Stimulated activated CD4-positive, alpha-beta T cell treated with anti-CD3 and anti-CD28 coated beads, Interleukin-15, amount 100 ng/mL, for 24 hours (primary cell): ENCODE measurements at places on chromosomes 4 and X.

DNA sequence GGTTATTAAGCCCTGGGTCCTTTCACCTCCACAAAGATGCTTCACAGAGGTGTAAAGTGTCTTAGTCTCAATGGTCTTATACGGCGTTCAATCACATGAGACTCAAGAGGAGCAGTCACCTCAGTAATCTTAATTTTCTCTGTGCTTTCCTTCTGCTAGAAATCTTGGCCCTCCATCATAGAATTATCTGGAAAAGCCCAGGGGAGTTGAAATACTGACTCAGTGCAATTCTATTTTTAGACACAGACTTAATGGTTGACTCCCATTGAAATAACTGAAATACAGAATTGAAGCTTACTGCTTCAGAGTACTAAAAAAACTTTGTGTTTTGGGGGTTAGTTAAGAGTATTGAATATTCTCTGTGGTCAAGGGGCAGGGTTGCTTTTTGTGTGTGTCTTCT lies 94.5 kb upstream of the IL15 start:
- DNase-seq: no peak

DNA sequence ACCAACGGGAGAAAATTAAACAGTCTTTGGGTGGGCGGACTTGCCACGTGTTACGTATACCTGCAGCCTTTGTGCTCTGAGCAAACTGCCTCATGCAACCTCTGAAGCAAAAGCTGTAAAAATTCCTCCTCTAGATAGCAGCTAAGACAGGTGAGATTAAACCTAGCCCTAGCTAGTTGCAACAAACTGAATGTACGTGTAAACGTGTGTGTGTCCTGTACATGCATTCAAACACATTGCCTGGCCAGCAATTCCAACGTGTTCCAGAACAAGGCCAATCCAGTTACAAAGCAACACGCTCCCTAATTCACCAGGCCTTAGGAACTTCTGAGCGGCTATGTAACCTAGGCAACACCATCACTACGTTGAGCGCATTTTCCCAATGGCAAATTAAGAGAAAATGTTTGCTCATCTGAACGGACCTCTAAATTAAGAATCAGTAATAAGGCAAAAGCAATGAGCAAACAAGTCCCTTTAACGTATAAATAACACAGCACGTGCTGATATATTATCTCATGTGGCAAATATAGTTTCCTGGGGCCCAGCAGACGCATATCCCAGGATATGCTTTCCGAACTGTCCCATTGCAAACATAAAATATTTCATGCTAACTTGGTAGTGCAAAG lies 792 bp downstream of the PPID start:
- DNase-seq: peak; percentile 20

- DNase-seq: no peak
These were observed 242.7 kb upstream of the ETNPPL start for GRCh38 chr4:109005523-109005922.

DNA sequence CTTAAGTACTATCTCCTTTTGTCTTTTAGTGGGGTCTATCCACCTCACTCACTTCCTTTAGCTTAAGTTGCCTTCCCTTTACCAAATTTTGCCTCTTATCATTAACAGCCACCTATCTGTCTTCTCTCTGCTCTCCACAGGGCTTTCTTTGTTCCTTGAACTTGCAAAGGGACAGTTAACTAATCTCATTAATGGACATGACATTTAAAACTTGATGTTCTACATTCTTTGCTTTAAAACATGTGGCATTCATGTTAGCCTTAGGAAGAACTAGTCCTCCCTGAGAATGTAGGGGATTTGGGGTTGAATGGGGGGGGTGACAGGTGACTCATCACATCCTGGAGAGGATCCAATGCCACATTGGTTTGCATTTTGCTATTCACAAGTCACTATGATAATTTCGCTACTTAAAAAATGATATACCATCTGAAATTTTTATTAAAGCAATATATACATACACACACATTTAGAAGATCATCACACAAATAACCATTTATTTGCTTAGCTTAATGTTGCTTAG lies 41.0 kb upstream of the DMD start:
- no peak for DNase-seq

DNA sequence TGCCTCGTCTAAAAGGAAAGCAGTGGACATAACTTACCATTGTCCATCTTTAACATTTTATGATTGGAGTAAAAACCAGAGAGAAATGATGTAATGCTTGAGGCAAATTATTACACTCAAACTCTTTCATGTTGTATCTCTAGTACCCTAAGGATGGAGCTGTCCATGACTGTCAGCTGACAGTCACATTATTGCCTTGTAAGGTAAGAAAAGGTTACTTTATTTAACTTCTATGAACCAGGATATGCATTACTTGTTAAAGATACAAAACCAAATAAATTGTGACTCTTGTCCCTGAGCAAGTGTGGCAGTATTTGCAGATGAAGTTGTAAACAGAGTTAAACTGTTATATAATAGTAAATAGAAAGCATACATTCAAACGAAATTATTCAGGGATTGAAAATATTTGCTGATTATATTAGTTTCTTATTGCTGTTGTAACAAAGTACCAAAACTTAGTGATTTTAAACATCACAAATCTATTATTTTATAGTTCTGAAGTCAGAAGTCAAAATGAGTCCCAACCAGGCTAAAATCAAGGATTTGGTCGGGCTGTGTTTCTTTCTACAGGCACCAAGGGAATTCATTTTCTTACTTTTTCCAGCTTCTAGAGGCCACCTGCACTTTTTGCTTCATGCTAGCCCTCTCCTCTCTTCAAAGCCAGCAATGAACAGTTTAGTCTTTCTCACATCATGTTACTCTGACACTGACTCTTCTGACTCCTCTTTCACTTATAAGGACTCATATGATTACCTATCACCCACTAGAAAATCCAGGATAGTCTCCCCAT lies 113.8 kb downstream of the CEP44 start:
- no peak for DNase-seq

- no peak for DNase-seq
These were observed 254.7 kb downstream of the PALLD start for GRCh38 chr4:168751263-168752225.

DNA sequence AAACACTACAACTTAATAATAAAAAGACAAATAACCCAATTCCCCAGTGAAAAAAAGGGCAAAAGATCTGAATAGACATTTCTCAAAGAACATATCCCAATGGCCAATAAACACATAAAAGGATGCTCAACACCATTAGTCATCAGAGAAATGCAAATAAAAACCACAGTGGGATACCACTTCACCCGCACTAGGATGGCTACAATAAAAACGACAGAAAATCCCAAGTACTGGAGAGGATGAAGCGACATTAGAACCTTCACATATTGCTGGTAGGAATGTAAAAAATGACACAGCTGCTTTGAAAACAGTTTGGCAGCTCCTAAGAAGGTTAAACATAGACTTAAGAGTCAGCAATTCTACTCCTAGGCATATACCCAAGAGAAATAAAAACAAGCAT lies 140.6 kb upstream of the ARX start:
- no peak for DNase-seq

- no peak for DNase-seq
These were observed 21.6 kb upstream of the ATP8A1 start for GRCh38 chr4:42678512-42678911.

DNA sequence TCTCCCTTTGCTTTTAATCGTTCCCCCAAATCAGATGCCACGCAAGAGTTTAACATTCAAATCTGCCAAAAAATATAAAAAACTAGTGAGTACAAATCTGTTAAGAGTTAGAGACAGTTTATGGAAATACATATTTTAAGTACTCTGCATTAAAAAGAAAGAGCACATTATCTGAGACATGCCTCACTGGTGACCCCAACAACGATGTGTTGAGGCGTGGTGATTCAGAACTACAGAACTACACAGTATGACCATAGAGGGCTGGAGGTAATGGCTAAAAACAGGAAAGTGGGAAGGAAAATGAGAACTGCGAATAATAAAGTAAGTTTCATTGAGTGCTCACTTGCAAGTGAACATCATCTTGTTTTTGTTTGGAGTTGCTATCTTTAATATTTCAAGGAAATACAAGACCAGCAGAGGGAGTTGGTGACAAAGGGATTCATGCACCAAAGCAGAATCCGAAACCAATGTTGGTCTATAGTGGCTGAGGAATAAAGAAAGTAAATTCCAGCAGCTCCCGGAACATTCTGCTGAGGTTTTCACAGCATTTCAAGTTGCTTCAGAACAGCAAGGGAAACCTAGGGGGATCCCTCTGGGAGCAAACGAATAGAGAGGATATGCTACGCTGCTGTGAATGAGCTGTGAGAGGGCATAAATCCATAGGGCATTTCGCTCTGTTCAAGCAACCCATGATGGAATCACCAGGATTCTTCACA lies 92.2 kb downstream of the DCHS2 start:
- DNase-seq: no peak

GRCh38 chr4:39978904-39979303 lies 1.2 kb upstream of the PDS5A start:
- no peak for DNase-seq

- DNase-seq: no peak
These were observed 17.8 kb upstream of the SPRY1 start for GRCh38 chr4:123378794-123379193.

DNA sequence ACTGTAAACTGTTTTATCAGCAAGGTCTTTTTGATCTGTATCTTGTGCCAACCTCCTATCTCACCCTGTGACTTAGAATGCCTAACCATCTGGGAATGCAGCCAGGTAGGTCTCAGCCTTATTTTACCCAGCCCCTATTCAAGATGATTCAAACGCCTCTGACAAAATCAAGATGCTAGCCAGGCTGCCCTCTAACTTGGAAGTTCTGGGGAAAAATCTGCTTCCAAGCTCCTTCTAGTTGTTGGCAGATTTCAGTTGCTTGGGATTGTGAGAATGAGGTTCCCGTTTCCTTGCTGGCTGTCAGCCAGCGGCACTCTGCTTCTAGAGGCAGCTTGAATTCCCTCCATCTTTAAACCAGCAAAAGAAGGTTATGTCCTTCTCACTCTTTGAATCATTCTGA lies 34.7 kb downstream of the LUZP4 start:
- DNase-seq: no peak

GRCh38 chr4:163482190-163482589 lies 8.6 kb upstream of the TKTL2 start:
- DNase-seq: no peak

DNA sequence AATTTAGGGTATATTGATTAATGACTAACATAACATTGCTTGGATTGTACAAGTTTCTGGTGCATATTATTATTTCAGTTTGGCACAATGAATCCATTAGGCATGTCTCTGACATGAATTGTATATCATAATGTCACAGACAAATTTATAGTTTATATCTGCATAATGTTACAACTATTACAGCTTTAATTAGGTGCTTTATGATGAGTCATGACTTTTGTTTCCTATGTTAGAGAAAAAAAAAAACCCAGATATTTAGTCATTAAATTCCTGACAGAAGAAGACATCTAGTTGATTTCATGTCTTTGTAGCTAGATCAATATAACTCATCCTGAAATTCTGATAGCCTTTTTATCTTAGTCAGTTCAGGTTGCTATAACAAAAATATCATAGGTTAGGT lies 385.7 kb upstream of the EPHA5 start:
- no peak for DNase-seq

- no peak for DNase-seq
These were observed 145.5 kb upstream of the MAMLD1 start for GRCh38 chrX:150217609-150218008.

- no peak for DNase-seq
These were observed 38.6 kb downstream of the TMEM150C start for GRCh38 chr4:82523179-82523578.

DNA sequence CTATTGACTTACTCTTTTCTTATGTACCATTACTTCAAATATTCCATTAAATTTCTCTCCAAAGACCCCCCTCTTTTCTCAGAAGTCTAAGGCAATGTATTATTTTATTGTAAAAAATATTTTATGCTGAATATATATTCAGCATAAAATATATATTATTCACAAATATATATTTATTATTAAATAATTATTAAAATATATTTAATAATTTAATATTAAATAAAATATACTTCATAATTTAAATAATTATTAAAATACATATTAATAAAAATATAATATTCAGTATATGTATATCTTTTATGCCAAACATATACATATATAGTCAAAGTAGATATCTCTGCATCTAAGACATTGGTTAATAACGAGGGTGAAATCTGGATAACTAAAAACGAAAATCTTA lies 418.4 kb downstream of the GASK1B start:
- no peak for DNase-seq

DNA sequence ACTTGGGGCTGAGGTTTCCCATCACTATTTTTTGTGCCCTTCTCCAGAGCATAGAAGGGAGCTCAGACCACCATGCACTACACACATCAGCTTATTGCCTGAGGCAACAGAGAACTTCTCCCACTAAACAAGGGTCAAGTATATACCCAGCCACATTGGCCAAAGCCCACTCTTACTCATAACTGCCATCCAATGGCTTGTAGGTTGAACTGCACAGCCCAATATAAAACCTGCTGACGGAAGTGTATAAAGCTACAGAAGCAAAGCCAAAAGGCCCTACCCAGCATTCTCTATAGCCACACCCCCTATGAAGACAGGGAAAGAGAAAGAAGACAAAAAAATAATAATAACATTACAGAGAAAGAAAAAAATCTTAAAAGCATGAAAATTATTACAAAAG lies 139.7 kb downstream of the LRBA start:
- DNase-seq: no peak

DNA sequence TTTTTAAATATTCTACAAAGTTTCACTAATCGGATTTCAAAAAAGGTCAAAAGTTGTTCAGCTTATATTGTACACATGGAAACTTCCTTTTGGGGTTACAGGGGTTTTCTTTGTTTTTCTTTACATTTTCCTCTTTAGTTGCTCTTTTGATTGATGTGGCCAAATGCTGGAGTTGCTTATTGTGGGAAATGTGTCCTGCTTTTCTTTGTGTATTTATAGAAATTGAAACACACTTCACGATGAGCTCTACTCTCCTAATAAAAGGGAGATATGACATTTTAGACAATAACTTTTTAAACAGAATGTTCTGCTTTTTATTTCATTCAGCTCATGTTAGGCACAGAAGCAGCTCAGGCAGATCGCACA lies 50.7 kb upstream of the SPRY1 start:
- DNase-seq: no peak

DNA sequence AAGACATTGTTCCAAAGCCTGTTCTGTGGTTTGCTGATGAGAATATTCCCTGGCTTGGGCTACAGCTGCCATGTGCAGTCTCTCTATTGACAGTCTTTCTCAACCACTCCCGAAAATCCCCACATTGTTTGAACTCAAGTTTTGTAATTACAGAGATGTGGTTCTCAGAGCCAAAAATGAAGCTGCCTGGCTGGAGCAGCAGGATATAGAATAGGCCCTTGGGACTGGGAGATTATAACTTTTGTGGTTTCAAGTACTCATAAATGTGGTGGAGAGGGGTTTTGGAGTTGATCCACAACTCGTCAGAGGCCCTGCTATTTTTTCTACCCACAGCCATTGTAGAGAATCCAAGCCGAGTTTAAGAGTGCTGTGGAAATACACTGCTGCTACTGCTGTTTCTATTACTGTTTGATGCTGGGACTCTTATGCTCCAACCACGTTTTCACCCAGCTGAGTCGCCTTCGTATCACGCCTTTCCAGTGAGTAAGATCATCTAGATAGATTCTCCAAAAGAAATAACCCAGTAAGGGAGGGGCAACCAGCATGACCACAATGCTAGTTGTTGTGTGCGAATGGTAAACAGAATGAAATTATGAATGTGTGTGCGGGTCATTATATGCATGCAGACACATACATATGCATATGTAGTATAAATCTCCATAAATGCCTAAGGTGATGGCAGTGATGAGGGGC lies 57.1 kb upstream of the ATXN3L start:
- DNase-seq: peak; percentile 8
